ENCODE measurements at places on chromosomes 12 and 14.

DNA sequence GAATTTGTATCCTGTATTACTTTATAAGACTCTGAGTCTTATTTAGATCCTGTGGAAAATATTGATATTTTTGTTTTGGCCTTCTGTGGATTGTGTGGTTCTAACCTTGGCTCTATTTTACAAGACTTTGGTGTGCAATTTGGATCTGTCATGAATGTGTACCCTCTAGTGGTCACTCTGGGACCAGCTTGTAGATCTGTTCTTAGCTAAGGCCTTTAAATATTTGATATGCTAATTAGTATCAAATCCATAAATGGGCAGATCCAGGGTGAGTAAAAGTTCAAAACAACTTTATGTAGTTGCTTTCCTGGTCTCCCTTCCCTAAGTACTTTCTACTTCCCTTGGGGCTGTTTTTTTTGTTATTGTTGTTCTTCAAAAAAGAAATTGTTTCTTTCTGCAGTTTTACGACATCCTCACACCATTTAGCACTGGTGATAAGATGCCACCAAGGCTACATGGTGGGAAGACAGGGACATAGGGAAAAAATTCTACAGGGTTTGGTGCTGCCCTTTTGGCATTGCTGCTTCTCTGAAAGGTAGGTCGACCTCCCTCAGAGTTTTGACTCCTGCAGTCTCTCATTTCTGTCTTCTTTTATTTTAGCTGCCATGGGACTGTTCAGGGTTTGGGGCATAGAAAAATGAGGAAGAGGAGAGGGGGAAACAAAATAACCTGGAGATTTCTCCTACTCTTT lies 238.5 kb downstream of the GPHN start:
- no peak for DNase-seq

- no peak for DNase-seq
Measured at GRCh38 chr12:64522807-64523206, 70.9 kb downstream of the TBK1 start.

DNA sequence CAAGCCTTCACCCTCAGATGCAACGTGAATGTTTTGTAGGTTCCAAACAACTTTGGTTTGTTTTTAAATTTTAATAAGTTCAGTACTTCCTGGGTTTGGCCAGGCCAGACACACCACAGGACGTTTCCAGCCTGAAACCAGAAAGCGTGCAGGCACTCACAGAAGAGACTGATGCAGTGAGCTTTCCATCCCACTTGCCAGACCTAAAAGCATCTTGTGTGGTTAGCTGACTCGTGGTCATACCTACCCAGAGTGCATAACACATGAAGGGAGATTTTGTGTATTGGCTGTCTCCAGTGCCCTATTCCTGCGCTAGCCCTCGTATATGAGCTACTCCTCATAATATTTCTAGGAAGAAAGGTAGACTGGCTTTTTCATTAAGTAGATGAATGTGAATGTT lies 297.3 kb upstream of the FAR2 start:
- DNase-seq: no peak

- no peak for DNase-seq
Measured at GRCh38 chr12:47155457-47156166, 75.9 kb upstream of the AMIGO2 start.

DNA sequence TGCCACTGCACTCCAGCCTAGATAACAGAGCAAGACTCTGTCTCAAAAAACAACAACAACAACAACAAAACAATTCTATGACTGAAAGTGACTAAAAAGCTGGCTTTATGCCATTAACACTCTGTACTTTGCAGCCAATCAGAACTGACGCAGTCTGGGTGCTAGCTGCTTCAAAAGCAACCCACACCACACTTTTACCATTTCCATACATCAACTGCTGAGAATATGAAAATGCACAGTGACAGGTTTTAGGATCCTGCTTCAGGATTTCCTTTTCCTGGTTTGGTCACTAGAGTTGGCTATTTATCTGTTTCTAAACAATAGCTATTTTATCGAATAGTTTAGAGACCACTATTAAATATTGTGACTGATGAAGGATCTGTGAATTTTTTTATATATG lies 23.1 kb upstream of the P2RX4 start:
- no peak for DNase-seq
